ENCODE measurements at places on chromosomes 1 and 21.

DNA sequence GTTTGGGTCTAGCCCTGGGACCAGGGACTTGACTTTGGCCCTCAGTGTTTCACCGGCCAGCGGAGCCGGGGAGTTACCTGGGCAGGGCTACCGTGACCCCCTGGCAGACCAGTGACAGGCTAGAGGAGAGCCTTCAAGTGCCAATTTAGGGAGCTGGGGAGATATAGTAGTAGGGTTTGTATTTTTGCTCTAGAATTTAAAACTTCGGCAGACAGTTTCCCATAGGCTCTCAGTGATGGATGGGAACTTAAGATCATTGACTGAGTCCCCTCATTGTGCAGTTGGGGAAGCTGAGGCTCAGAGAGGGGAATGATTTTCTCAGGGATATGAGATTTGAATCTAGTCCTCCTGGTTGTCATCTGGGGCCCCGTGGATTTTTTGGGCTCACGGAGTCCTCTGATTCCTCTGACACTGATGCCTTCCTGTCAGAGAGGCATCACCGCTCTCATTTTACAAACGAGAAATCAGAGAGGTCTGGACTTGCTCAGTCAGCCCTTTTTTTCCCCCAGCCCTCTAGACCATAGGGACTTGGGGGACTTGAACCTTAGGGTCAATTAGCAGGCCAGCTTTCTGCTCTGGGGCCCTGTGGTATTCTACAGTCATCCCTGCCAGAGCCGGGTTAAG, 58.3 kb upstream of the ACOT11 start:
- no peak for DNase-seq

- DNase-seq: no peak
Observed at GRCh38 chr1:9612871-9613624, 24.3 kb downstream of the TMEM201 start.

DNA sequence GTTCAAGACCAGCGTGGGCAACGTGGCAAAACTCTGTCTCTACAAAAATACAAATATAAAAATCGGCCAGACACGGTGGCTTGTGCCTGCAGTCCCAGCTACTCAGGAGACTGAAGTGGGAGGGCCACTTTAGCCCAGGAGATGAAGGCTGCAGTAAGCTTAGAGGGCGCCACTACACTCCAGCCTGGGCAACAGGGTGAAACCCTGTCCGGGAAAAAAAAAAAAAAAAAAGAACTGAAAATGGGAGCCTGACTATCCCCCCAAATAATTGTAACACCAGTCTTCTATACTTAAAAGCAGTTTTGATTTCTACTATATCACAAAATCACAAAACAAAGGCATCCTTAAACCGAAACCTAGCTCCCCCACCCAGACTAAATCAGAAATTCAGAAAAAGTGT, 60.3 kb downstream of the CDC42BPA start:
- DNase-seq: no peak

DNA sequence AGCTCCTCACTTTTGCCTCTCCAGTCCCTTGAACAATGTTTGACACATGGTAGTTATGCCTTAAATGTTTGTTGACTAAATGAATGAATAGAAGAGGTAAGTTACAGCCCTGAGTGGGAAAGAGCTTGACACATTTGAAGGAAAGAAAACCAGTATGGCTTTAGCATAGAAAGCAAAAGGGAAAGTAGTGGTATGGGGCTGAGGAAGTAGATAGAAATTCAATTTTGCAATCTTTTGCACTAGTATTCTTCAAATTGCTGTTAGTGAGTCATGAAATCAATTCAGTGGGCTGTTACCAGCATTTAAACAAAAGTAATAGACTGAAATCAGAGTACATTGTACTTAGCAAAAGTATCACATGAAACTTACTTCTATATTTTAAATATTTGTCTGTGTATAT, 21.1 kb downstream of the PLA2G4A start:
- no peak for DNase-seq

GRCh38 chr1:21082073-21082472, 94.6 kb downstream of the EIF4G3 start:
- DNase-seq: peak; percentile 80

DNA sequence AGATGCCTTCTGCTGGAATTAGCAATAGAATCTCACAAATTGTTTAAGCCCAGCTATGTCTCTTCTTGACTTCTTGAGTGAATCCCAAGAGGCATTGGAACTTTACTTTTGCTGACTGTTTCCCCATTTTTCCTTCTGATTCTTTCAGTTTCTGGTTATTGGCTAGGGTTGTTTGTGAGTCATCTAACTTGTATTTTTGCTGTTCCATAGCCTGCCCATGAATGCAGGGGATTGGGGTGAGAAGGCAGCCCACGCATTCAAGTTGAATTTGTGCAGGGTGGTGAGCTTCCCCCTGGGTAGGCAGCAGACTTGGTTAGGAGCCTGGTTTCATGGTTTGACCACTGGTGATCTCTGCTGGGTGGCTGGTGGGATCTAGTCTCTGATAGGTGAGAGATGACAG, 10.4 kb upstream of the KLF17 start:
- DNase-seq: no peak

GRCh38 chr1:234875953-234876855, 252.4 kb downstream of the TOMM20 start:
- no peak for DNase-seq

DNA sequence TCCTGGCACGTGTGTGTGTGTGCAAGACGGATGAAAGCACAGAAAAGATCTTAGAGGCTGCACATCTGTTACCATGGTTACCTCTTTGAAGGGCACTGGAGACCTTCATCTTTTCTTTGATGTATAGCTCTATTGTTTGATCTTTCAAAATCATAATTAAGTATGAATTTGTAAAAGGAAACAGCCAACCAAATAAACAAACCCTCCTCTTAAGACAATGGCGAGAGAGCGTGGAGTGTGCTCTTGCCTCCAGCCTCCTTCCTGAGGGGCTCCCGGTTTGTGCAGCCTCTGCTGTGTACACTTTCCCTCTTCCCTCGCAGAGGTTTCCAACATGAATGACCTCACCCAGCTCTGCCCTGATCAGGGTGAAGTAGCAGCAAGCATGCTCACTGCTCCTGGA, 27.9 kb downstream of the CACNA1S start:
- DNase-seq: no peak

GRCh38 chr1:226788965-226789364, 49.9 kb upstream of the ITPKB start:
- no peak for DNase-seq

- DNase-seq: no peak
Observed at GRCh38 chr21:26403321-26403720, 169.8 kb downstream of the CYYR1 start.

DNA sequence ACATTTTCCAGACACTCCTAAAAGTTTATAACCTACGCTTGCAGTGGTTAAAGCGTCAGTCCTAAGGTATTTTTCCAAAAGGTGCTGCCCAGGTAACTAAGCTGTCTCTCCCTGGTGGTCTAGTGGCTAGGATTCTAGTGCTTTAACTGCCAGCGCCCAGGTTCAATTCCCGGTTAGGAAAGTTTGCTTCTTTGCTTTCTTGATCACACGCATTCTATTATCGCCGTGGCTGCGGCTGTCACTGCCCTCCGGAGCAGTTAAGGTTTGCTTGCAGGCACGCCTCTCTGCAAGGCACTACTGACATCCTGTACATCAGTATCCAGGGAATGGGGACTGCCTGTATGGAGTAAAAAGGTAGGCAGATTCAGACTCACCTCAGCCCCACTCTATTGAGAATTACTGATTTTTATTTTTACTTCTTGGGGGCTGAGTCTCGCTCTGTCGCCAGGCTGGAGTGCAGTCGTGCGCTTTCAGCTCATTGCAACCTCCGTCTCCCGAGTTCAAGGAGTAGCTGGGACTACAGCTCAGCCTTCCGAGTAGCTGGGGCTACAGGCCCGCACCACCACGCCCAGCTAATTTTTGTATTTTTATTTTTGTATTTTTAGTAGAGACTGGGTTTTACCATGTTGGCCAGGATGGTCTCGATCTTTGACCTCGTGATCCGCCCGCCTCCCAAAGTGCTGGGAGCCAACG, 53.2 kb upstream of the CFAP126 start:
- no peak for DNase-seq

GRCh38 chr21:35427320-35428000, 378.4 kb upstream of the RUNX1 start:
- DNase-seq: no peak

DNA sequence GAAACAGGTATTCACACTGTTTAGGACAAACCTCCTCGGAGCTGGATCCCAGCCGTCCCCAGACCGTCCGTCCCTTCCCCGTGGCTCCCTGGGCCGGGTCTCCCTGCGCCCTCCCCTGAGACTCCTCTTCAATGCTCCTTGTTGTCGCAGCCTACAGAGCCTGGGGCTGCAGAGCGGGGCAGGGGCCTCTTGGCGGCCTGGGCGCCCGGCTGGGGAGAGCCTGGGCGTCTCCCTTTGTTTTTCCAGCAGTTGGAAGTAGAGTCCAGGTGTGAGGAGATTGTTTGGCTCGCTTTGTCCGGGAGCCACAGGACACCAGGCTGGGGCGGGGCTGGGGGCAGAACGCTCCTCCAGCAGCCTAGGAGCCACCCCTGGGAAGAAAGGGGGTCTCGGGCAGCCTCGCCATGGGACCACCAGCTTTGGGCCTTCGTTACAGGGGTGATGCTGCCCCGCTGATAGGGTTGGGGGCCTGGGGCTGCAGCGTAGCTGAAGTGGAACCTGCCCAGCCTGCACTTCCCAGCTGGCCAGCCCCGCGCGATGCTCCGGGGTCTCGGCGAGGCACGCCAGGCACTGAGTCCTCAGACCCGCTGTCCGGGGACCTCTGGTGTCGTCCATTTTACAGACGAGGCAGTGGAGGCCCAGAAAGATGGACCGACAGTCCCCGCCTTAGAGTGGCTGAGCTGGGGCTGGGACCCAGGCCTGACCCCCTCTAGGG, 66.9 kb downstream of the PRDM16 start:
- DNase-seq: no peak

DNA sequence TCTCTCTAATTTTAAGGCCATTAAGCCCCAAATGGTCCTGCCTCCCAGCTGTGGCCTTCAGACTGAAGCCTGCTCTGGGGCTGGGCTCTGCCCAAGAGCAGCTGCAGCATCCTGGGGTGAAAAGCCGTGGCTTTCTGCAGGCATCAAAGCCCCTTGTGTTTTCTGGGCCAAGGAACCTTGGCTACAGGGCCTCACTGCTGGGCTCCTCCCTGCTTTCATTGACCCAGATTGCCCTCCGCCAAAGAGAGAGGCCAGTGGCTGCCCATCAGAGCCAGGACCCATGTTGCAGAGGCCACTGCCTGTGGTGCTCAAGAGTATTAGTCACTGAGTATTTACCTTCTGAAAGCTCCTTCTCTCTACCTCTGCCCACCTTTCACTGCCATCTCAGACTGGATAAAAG, 1.6 kb downstream of the ZNF648 start:
- no peak for DNase-seq

DNA sequence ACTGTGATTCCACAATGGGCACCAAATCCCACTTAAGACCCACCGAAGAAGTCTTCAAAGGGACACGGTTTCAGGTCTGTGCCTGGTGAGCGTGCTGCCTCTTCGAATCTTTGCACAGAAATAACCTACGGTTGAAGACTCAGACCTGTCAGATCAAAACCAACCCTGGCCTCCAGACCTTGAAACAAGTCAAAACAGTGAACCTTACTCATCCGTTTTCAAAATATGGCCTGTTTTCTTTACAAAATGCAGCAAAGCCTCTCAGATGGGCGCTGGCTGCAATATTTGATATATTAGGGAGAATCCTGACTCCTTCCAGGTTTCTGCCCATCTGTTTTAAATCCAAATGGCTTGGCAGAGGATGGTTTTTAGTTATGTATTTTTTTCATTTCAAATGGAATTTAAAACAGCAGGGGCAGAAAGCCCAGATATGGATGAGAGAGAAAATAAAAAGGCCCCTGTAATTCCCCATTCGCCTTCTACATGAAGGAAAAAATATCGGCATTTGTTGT, 14.0 kb downstream of the JUN start:
- DNase-seq: no peak

DNA sequence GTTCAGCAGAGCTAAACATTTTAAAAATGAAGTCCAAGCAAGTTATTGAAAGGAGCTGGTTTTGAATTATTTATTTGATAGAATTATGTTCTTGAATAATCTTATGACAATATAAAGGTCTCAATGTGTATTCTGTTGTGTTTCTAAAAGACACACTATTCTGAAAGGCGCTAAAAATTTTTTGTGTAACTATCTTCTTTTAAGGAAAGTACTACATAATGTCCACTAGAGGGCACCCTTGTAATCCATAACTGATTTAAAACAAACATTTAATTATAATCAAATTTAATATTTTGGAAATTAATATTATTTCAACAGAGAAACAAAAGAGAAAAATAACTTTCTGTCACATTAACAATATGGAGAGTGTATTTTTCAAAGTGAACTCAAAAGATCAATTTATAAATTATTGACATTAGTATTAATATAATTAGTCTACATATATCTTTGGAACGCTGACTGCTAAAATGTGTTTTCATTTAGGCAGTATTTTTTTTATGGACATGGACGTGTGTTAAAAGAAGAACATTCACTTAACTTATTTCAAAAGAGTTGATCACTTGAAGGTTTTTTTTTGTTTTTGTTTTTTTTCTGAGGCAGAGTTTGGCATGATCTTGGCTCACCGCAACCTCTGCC, 248.4 kb downstream of the DENND1B start:
- no peak for DNase-seq

DNA sequence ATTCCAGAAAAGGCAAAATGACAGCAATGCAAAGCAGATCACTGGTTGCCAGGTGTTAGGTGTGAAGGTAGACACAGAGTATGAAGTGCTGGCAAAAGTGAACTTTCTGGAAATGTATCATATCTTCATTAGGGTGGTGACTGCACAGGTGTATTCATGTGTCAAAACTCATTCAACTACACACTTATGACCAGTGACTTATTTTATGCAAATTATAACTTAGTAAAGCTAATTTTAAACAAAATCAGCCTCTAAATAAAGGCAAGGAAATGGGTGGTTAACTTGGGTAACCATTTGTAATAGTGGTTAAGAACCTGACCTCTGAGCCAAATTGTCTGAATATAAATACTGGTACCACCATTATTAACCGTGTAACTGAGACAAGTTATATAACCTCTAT, 7.4 kb downstream of the COP1 start:
- DNase-seq: no peak

DNA sequence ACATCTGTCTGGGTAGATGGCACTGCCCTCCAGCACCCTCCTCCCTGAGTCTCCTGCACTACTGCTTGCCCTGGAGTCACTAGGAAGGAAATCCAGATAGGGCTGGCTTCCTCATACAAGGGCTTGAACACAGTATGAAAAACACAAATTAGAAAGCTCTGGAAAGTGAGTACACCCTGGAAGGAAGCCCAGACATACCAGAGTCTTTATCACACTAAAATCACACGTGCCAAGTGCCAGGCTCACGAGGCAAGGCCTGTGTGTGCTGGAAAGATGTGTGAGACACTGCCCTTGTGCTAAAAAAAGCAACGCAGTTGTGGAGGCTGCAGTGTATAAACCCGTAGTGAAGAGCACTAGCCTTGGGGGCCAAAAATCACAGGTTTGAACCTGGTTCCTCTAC, 28.3 kb upstream of the S100A7 start:
- no peak for DNase-seq
